ENCODE measurements at places on chromosomes 5 and 9. TPM values are rescaled to one million over a fixed set of nuclear protein-coding genes. Genes with fewer than 3 reads are reported as not detected.

Gene ROR2
- total RNA-seq, result not detected

Gene SLC45A2
- not detected for total RNA-seq

Gene IPO11
- total RNA-seq, result 33.6 TPM

Gene PRSS3
- 0.98 TPM for total RNA-seq

Gene ROPN1L
- 0.38 TPM for total RNA-seq

Gene PCDHA3
- total RNA-seq, result not detected

- H3K4me3 ChIP-seq, result no peak overlapping the region
- no peak overlapping the region for H3K27ac ChIP-seq
- DNase-seq, result no peak
These were observed 296.6 kb upstream of the PCSK5 start for GRCh38 chr9:75593920-75594319.

DNA sequence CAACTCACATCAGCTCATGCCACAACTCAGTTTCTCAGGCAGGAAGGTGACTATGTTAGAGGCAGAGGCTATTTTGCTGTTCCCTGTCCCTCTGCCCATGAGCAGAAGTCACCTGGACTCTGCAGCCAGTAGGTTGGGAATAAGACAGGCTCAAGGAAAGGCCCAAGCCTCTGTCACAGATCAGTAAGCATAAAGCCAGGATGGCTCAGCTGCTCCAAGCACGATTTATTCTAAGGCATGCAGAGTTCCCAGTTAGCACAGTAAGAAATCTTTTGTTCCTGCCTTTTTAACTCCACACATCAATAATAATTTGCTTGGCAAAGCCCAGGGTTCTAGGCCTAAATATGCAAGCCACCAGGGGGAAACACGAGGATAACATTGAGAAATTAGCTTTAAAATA is 249.0 kb upstream of the ADRA1B start:
- H3K4me1 ChIP-seq, result no peaks in the 10 kb centered on the region
- no peak overlapping the region for H3K27ac ChIP-seq
- no peak overlapping the region for H3K4me3 ChIP-seq

DNA sequence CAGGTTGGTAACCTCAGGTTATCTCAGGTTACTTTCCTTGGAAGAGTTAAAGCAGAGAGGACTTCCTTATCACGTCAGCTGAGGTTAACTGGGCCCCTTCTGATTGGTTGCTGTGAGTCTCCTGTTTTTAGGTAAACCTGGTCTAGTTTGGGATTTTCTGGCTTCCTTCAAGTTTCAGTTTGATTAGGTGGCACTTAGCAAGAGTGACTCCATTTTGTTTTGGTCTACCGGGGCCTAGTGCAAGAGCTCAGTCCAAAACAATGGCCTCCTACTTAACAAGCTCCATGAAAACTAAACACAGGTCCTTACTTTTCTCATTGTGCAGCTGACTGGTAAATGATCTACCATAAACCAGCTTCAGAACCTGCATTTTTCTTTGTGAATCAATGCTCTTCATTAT is 67.2 kb upstream of the GOLM1 start:
- H3K4me3 ChIP-seq, result no peak overlapping the region
- H3K36me3 ChIP-seq, result no peaks in the 10 kb centered on the region
- H3K27me3 ChIP-seq, result no peaks in the 10 kb centered on the region
- no peak for DNase-seq
- H3K4me1 ChIP-seq, result no peaks in the 10 kb centered on the region
- H3K27ac ChIP-seq, result no peak overlapping the region

DNA sequence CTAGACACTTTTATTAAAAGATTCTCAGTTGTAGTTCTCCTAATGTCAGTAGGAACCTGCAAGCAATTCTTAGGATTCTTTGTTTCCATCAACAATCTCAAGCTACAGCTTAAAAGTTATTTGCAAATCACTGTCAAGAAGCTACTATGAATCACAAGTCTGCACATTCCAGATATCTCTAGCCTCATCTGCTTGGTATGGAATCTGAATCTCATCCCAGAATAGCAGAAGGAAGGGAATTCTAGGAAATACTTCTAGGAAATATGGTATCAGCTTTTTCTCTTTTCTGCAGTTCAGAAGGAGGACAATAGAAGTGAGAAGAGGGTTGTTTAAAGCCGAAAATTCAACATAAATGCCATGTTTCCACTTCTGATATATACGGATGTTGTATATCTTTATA is 792.2 kb upstream of the CDH9 start:
- no peaks in the 10 kb centered on the region for H3K27me3 ChIP-seq
- no peak for DNase-seq
- no peaks in the 10 kb centered on the region for H3K4me1 ChIP-seq
- H3K36me3 ChIP-seq, result no peaks in the 10 kb centered on the region

DNA sequence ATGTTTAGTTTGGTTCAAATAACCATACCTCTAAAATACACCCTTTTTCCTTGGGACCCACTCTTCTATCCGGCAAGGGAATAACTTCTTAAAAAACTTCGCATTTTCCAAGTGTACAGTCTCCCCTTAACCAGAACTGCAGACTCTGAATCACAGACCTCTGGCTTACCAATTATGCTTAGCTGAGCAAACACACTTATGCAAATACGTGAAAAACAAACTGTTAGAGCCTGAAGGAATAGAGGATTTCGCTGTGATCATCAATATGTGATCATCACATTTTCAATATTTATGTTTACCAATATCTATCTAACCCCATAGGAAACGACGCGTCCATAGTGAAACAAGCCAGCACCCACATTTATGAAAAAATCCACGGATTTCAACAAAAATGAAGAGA is 1.3 kb downstream of the LPAR1 start:
- H3K36me3 ChIP-seq, result no peaks in the 10 kb centered on the region
- no peak overlapping the region for H3K27ac ChIP-seq
- no peaks in the 10 kb centered on the region for H3K27me3 ChIP-seq
- DNase-seq, result no peak
- H3K4me3 ChIP-seq, result 0 out of 2 replicates have a peak overlapping the region, but pooled peaks have one; percentile 53

- H3K27me3 ChIP-seq, result no peaks in the 10 kb centered on the region
- DNase-seq, result no peak
- no peak overlapping the region for H3K27ac ChIP-seq
- no peak overlapping the region for H3K4me3 ChIP-seq
- H3K36me3 ChIP-seq, result no peaks in the 10 kb centered on the region
These were observed 150.1 kb downstream of the KDM4C start for GRCh38 chr9:6907772-6908381.

- no peaks in the 10 kb centered on the region for H3K4me1 ChIP-seq
- no peak overlapping the region for H3K27ac ChIP-seq
- H3K4me3 ChIP-seq, result no peak overlapping the region
- DNase-seq, result no peak
- no peaks in the 10 kb centered on the region for H3K36me3 ChIP-seq
- H3K27me3 ChIP-seq, result no peaks in the 10 kb centered on the region
These were observed 72.2 kb upstream of the PTCH1 start for GRCh38 chr9:95588724-95589588.

- no peaks in the 10 kb centered on the region for H3K36me3 ChIP-seq
- H3K27me3 ChIP-seq, result no peaks in the 10 kb centered on the region
- H3K4me1 ChIP-seq, result no peaks in the 10 kb centered on the region
- no peak for DNase-seq
These were observed 717.3 kb upstream of the CHD1 start for GRCh38 chr5:99646011-99646647.

GRCh38 chr9:134589748-134590147 is 51.9 kb upstream of the COL5A1 start:
- no peaks in the 10 kb centered on the region for H3K27me3 ChIP-seq
- H3K4me1 ChIP-seq, result no peaks in the 10 kb centered on the region
- no peak overlapping the region for H3K27ac ChIP-seq
- no peak overlapping the region for H3K4me3 ChIP-seq
- no peaks in the 10 kb centered on the region for H3K36me3 ChIP-seq
- DNase-seq, result no peak

- no peaks in the 10 kb centered on the region for H3K27me3 ChIP-seq
- H3K36me3 ChIP-seq, result no peaks in the 10 kb centered on the region
- H3K4me1 ChIP-seq, result no peaks in the 10 kb centered on the region
- no peak for DNase-seq
- no peak overlapping the region for H3K4me3 ChIP-seq
These were observed 31.5 kb upstream of the ALDH1A1 start for GRCh38 chr9:72984226-72984947.

DNA sequence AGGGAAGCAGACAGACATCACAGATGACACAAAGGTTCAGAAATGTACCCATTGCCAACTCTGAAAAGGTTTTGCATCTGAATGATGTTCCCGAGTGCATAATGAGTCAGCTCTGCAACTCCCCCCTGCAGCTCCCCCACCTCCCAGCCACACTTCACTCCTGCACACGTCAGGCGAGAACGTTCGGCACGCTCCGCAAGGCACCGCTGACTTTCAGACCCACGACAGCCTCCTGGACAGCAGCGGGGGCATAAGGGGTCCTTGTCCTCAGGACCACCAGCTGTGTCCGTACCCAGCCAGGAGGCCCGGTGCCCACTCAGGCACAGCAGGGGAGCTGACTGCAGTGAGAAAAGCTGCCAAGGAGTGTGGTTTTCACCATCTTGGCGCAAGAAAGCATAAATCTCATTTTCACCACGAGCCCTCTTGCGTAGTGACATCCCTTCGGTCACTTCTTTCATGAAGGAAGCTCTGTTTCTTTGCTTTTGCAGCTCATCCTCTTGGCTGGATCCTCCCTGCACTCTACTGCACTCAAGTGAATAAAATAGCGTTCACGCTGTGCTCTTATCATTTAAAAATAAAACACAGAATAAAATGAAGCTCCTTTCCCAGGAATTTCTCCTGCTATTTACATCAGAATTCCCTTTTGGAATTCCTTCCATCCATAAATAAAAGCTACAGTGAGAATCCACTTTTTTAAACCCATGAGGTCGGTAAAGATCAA is 9.9 kb downstream of the GFPT2 start:
- H3K27ac ChIP-seq, result no peak overlapping the region
- H3K27me3 ChIP-seq, result no peaks in the 10 kb centered on the region
- no peak overlapping the region for H3K4me3 ChIP-seq
- no peak for DNase-seq
- no peaks in the 10 kb centered on the region for H3K4me1 ChIP-seq

- H3K27me3 ChIP-seq, result no peaks in the 10 kb centered on the region
- no peak overlapping the region for H3K27ac ChIP-seq
- no peak overlapping the region for H3K4me3 ChIP-seq
These were observed 15.4 kb upstream of the RFX3 start for GRCh38 chr9:3541206-3541605.

GRCh38 chr5:66933066-66933465 is 263.5 kb downstream of the CD180 start:
- no peaks in the 10 kb centered on the region for H3K36me3 ChIP-seq
- no peaks in the 10 kb centered on the region for H3K27me3 ChIP-seq

DNA sequence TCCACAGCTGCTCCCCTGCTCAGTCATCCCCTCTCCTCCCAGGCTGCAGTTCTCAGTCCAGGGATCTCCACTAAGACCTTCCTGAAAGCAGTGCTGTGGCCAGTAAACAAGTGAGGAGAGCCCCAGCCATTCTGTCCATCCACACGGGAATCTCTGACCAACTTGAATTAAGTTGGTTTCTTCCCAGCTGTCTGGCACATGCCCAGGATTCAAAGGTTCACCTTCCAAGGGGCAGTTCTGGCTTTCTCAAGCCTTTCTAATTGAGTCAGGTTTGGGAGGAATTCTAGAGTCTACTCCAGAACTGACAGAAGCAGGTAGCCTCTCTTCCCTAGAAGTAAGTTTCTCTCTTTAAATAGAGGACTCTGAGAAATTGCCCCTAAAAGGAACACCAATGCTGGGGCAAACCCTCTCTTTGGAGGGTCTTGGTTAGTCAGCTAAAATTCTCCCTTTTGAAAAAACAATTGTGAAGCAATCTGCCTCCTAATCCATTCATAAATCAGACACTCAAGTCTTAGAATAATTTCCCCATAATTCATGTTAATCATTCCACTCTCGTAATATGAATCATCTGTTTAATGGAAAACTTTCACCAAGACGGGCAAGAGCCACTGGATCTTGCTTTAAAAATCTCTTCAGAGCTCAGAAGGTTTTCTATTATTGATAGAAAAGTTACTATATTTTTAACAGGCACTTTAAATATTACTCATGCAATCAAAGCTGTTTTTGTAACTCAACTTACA is 133.8 kb downstream of the SPOCK1 start:
- no peaks in the 10 kb centered on the region for H3K4me1 ChIP-seq
- DNase-seq, result no peak
- no peak overlapping the region for H3K27ac ChIP-seq

- H3K27ac ChIP-seq, result no peak overlapping the region
- no peaks in the 10 kb centered on the region for H3K27me3 ChIP-seq
- DNase-seq, result no peak
- no peaks in the 10 kb centered on the region for H3K36me3 ChIP-seq
These were observed 54.9 kb downstream of the SLC44A1 start for GRCh38 chr9:105299190-105299854.

DNA sequence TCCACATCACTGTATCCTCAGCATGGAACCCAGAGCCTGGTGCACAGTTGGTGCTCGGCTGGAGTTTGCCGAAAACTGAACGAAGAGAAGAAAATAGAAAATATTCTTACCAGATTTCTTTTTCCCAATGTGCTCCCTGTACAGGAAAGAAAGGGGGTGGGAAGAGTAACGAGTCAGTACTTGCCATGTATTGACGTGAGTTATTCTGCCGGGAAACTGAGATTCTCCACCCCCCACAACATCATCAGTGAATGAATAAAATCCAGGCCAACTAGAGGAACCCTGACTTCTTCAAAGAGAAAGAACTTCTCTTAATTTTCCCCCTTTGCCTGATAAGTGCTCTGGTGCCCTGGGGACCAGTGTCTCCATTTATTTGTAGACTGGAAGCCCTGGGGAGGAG is 80.6 kb downstream of the SH3PXD2B start:
- no peak for DNase-seq
- no peaks in the 10 kb centered on the region for H3K27me3 ChIP-seq
- H3K27ac ChIP-seq, result no peak overlapping the region
- peaks cover 6% of the 10 kb centered on the region for H3K4me1 ChIP-seq
- no peaks in the 10 kb centered on the region for H3K36me3 ChIP-seq

DNA sequence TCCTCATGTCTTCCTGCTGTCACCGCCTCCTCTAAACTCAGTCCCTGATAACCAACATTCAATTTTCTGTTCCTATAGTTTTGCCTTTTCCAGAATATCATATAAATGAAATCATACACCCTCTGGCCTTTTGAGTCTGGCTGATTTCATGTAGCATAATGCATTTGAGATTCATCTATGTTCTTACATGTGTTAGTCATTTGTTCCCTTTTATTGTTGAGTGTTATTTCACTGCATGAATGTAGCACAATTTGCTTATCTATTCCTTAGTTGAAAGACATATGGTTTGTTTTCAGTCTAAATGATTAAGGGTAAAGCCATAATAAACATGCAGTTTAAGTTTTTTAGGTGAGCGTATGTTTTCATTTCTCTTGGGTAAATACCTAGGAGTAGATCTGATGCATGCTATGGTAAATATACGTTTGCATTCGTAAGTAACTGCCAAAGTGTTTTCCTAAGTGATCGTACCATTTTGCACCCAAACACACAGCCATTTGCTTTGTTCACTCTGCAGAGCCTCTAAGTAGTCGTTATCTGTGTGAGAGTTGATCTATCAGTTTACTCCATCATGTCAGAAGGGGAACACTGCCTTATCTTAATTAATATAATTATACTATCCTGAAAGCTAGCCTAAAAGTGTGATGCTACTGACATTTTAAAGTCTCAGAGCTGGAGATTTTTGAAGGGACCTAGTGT is 460.8 kb downstream of the DMAC1 start:
- H3K4me1 ChIP-seq, result peaks cover 9% of the 10 kb centered on the region
- no peaks in the 10 kb centered on the region for H3K36me3 ChIP-seq
- no peak for DNase-seq
- H3K4me3 ChIP-seq, result no peak overlapping the region
- H3K27me3 ChIP-seq, result no peaks in the 10 kb centered on the region
- no peak overlapping the region for H3K27ac ChIP-seq

All from GM12878 (cell line).